ENCODE measurements at places on chromosomes 4 and X.

DNA sequence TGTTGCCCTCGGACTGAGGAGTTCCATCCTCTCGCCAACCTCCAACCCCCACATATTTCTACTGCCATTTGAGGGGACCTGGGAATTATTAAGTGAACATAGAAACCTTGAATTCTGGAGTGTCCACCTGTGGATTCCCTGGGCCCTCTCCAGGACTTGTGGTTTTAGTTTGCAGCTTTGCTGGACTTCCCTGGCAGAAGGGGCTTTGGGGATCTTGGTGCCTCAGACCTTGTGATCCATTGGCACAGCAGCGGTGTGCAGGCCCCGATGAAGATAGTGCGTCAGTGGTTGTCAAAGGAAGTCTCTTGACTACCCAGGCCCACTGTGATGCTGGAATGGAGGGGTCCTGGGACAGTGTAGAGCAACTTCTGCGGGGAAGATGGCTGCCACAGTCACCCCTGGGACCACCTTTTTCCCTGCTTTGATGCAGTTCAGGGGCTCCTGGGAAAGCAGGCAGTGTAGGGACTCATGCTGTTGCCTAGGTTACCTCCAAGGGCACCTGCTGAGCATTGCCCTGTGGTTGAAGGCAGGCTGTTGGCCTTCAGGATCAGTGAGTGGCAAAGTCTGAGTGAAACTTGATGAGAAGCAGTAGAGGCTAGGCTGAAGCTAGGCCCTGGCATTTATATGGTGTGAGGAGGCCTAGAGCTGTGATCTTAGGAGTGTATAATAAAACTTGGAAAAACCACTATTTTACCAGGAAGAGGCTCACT is 2.2 kb downstream of the SLC16A2 start:
- no peak for DNase-seq

DNA sequence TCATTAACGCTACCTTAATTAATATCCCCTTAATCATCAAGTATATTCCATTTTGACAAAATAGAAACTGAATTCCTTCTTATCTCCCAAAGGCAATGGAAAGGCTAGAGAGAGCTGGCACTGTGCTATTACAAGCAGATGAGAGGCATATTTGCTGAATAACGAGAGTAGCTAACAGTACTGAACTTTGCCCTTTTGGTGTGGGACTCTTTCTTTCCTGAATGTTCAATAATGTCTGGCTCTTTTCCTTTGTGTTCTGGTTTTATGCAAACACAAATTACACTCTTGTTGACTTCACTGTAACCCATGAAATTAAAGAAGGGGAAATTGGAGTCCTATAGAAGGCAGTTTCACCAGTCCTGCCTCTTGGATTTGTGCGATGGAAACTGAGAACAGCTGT is 63.5 kb downstream of the SHROOM3 start:
- DNase-seq, result no peak

DNA sequence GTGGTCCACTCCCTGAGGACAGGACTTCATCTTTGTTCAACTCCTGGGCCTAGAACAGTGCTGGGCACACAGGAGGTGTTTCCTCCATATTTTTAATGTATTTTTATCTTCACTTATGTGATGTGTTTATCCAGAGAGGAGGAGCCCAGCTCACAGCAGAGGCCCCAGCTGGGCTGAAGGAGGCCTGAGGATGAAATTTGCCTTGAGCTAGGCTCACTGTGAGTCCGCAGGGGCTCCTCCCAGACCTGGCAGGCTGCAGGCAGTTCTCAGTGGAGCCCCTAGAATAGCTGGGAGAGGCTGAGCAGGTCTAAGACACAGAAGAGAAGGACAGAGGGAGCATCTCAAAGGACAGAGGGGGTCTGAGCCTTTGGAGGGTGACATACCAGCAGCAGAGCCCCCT is 26.8 kb downstream of the C4orf50 start:
- DNase-seq, result no peak

DNA sequence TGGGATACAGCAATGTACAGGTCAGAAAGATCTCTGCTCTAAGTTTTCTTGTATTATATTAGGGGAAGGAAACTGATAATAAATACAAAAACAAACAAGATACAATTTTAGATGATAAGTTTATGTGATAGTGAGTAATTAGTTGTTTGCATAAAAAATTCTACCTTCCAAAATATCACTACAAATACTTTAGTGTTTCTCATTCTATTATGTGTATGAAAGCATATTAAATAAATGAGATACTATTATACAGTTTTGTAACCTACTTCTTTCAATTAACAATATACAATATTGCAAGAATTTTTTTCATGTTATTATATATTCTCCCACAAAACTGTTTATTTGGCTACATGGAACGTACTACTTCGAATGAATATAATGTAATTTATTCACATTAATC is 4.2 kb upstream of the FGF2 start:
- no peak for DNase-seq

GRCh38 chr4:154208424-154208823 is 283.2 kb downstream of the DCHS2 start:
- DNase-seq, result peak; percentile 14

GRCh38 chrX:17682259-17682658 is 55.0 kb upstream of the SCML1 start:
- no peak for DNase-seq

GRCh38 chr4:70737006-70737405 is 15.2 kb downstream of the RUFY3 start:
- DNase-seq, result no peak

- no peak for DNase-seq
Measured at GRCh38 chr4:107747748-107748486, 27.9 kb upstream of the PAPSS1 start.

- DNase-seq, result no peak
Measured at GRCh38 chr4:169885893-169886292, 128.1 kb upstream of the HPF1 start.

DNA sequence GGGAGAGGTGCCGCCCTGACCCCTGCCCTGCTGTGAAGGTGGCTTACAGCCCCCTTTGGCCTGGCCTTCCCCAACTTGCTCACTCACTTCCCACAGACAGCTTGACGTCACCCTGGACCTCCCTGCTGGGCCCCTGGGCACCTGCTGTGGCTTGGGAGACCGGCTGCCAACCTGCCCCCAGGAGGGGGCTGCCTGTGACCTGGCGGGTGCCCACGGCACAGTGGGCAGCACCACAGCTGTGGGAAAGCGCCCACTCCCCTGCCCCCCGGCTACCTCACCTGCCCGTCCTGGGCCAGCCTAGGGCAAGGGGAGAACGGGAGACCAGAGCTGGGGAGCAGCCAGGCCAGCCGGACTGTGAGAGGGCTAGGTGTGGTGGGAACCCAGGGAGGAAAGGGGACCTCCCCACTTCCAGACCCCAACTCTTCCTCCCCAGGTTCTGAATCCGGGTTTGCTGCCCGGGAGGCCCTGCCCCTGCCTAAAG is 2.4 kb upstream of the ZFP92 start:
- no peak for DNase-seq

GRCh38 chr4:8592366-8593263 is at the start of gene CPZ:
Gene CPZ, plus strand, starts transcription at chr4:8592765. Its CDS starts 69 bp downstream, at chr4:8592834.
- DNase-seq, result peak; percentile 50

DNA sequence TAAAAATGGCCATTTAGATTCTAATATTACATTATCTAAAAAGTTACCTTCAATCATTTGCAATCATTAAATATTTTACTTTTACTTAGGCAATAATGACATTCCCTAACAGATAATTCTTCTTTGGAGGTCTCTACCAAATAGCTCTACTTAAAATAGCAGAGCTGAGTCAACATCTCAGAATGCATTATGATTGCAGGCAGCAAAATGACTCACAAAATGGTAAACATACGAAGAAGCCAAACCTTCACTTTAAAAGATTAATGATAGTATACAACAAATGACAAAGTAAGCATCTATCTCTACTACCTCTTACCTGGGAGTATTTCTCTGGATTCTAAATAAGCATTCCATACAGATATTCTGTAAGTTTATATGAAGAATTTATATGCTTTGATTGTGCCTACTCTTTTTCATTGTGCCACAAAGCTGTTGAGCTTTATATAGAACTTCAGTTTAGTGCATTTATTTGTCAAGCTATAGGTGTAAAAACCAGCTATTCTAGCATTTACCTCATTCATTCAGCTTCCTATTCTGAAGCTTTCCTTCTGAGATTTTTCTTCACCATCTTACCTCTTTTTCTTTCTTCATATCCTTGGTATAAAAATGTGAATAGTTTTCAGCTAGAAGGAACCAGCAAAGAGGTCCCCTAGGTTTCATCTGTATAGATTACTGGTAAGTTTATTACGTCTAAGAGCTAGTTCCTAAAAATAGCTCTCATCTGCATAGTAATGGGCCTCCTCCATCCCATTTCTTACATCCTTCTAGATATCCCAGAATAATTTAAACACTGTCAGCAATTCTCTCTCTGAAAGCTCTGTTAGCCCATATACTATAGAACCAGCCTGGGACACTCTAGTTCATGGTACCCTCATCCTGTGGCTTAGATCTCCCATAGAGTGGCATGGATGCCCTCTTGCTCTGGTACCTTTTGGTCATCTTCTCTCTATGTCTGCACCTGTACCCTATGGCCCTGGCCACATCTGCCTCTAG is 17.2 kb upstream of the SPCS3 start:
- DNase-seq, result peak; percentile 88

DNA sequence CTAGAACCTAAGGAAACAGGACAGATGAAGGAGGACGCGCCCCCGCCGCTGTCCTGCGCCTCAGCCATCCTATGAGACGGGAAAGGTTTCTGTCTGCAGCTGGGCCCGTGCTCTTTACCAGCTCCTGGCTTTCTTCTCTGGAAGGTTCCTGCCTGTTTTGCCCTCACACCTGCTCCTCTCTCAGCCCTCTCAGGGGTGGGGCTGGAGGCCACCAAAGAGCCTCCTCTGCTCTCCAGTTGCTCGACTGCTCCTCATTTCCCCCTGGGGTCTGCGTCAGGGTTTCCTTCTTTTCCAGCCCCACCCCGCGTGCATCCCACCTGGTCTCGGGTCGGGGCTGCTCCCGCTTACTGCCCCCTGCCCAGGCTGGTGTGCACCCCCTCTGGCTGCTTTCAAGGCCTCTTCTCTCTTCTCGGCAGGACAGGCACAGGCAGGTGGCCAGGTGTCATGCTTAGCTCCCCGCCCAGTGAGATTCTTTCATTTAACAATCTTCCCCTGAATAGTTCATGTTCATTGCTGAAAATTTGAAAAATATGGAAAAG is 4.6 kb downstream of the HTT-AS start:
- no peak for DNase-seq

All from ELR (cell line).